ENCODE measurements at places on chromosomes 16 and 17.
A peak's percentile ranks its signal among the peaks of the same experiment; 100 is the strongest.

- DNase-seq, result peak; percentile 44
Measured at GRCh38 chr17:7951143-7951792, 19.3 kb downstream of the CNTROB start.

DNA sequence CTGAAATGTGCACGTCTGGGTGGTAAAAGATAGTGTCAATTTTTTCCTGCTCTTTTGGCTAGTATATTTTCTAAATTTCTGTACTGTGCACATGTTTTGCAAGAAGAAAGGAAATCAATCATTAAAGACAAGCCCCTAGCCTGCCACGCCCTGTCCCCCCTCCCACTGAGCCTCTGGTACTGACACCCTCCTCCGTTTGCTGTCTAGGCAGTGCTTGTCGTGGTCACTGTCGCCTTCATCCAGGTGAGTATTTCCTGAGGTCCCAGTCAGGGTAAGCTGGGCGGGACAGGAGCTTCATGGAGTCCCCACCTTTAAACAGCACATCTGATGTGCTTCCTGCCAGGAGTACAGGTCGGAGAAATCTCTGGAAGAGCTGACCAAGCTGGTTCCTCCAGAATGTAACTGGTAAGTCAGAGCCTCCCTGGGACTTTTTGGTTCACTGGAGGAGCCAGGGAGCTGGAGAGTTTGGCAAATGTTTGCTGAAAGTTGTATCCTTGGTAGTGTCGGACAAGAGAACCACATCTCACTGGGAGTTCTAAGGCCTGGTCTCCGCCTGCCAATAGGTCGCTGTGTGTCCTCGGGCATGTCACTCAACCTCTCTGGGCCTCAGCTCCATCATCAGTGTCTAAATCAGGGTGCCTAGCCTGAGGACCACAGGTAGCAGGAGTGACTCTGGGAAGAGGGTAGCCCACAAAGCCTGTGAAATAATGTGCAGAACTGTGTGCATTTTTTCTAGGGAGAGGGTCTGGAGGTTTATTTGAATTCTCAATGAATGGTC, 42.2 kb downstream of the ATP2C2 start:
- DNase-seq, result no peak

DNA sequence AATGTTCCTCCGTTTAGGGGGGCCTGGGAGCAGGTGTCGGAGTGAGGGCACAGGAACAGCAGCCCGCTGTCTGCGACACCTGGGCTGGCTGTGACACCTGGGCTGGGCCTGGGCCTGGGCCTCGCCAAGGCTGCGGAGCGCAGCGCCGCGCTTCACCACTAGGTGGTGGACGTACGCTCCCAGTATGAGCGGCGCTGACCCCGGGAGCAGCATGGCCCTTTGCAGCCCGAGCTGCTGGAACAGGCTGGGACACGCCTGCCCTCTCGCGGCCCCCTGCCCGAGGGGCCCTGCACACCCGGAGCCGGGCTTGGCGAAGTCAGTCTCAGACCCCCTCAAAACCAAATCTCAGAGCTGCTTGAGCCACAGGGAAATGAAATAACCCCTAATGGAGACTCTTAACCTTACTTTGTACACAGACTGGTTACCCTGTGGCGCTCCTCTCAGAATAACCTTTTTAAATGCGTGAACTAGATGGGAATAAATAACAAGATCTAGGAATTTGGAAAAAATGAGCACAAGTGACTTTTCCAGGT, 38.6 kb upstream of the FA2H start:
- DNase-seq, result peak; percentile 87

DNA sequence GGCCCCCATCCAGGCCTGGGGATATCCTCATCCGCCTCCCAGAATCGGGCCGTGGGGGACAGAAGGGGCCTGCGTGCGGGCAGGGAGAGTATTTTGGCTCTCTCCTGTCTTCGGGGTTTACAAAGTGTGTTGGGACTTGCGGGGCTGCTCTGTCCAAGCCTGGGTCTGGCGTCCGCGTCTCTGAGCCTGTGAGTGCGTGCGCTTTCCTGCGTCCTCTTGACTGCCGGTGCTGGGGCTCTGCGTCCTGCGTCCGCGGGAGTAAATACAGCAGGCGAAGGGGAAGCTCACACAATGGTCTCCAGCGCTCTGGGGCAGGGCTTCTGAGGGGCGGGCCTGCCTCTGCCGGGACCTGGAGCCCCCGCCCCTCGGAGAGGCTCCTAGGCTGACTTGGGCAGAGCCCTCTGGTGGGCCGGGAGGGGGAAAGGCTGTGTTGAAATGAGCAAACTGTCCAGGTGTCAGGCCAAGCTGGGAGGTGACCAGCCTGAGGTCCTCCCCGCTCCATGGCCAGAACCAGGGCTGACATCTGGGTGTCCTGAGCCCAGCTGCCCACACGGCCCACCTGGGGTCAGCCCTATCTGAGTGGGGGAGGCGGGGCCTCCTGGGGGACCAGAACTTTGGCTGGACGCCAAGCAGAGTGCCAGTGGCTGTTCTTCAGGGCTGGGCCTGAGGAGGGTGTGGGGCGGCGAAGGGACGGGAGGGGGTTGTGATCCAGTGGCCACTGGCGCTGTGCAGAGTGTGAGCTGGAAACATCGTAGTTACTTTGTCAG, 233.6 kb downstream of the SEC14L1 start:
- peak; percentile 82 for DNase-seq

DNA sequence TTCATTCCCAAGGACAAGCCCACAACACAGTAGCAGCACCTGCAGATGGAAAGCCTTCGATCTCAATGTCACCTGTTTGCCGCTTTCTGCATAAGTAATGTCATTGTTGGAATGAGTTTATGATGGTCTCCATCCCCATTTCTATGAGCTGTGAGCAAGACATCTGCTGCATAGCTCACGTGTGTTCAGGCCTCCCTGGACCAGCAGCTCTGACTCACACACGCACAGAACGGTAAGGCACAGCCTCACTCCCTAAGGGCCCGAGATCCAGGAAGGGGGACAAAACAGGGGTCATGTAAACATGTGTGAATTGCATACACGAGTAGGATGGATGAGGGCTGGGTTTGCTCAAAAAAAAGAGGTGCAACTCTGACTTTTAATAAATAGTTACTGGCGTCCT, 223.1 kb downstream of the SOX9 start:
- no peak for DNase-seq

DNA sequence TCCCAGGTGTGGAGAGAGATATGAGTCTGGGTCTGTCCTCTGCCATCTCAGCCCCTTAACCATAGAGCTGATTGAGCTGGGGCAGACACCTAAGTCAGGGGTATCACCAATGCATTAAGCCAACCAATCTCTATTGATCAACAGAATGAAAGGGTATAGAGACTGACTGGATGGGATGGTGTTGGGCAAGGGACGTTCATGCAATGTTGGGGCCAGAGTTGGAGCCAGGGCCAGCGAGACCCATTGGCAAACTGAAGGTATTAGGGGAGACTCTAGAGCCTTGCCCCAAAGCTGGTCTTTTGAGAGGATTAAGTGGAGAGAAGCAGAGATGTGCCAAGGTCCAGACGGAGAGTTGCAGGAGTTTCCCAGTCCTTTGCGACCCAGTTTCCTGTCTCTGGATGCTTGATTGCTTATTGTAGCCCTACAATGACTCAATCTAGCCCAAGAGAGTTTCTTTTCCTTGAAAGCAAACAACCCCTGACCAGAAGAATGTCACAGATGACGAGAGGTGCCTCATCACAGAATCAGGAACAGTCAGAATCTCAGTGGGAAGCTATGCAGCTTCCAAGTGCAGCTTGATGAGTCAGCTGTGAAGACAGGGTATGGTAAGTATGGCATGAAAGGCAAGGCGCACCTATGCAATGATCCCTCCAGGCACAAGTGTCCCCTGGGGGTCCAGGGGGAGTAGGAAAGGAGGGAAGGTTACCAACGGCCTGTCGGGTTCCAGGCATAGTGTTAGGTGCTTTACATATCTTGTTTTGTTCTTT, 137.2 kb downstream of the UTP18 start:
- no peak for DNase-seq

DNA sequence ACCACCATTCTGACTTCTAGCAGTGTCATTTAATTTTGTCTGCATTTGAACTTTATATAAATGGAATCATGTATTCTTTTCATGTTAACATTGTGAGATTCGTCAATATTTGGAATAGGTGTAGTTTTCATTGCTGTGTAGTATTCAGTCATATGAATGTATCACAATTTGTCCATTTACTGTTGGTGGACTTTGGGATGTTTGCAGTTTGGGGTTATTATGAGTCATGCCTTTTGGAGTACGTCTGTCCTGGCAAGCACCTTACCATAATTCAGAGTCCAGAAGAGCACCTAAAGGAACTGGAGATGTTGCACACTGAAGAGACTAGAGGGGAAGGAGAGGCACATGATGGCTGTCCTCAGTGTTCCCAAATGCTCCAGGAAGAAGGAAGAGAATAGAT, 3.1 kb upstream of the PHKG2 start:
- DNase-seq, result no peak

- DNase-seq, result peak; percentile 54
Measured at GRCh38 chr17:82592767-82593589, 55.3 kb downstream of the WDR45B start.

- no peak for DNase-seq
Measured at GRCh38 chr16:18803569-18804462, 2.5 kb upstream of the ARL6IP1 start.

- no peak for DNase-seq
Measured at GRCh38 chr17:41907633-41908539, 10.9 kb downstream of the ACLY start.

DNA sequence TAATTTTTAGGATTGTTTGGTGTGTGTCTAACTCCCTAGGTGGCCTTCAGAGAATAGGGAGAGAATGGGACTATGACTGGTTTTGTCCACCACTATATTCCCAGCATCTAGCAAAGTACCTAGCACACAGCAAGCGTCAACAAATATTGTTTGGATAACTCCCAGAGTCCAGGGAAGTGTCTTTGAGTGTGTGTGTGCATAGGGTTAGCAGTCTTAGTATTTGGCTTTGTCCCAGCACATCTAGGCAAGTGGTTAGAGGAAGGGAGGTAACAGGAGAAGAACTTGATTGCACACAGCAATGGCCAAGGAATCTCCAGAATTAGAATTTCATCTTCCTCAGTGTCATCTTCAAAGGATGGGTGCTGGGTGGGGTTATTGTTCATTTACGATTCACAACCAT, 385.4 kb upstream of the CDH5 start:
- DNase-seq, result no peak

DNA sequence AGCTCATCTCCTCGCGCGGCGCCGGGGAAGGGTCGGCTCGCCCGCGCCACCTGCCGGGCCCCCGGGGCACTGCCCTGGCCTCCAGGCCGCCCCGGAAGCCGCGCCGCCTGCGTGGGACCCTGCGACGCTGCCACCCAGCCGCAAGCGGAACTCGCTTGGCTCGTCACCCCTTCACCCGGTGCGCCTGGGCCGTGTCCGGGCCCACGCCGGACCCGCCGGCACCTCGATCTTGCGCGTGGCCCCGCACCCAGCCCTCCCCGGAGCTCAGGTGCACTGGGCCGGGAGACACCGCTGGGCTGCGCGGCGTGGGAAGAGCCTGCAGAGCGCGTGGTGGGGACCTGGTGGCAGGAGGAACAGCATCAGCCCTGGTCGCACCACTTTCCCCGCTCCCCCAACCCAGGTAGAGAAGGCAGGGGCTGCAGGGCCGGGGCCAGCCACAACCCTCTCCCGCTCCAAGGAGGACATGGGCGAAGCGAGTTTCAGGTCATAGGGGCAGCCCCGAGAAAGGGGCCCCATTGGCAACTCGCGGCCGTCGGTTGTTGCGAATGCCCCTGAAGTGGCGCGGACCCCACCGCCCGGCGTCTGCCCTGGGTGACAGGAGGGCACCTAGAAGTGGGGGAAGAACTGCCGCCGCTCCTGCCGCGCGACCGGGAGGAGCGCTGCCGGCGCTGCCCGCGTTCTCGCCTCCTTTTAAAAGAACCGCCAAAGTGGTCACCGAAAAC, 363 bp upstream of the MIF4GD start:
- DNase-seq, result peak; percentile 90

DNA sequence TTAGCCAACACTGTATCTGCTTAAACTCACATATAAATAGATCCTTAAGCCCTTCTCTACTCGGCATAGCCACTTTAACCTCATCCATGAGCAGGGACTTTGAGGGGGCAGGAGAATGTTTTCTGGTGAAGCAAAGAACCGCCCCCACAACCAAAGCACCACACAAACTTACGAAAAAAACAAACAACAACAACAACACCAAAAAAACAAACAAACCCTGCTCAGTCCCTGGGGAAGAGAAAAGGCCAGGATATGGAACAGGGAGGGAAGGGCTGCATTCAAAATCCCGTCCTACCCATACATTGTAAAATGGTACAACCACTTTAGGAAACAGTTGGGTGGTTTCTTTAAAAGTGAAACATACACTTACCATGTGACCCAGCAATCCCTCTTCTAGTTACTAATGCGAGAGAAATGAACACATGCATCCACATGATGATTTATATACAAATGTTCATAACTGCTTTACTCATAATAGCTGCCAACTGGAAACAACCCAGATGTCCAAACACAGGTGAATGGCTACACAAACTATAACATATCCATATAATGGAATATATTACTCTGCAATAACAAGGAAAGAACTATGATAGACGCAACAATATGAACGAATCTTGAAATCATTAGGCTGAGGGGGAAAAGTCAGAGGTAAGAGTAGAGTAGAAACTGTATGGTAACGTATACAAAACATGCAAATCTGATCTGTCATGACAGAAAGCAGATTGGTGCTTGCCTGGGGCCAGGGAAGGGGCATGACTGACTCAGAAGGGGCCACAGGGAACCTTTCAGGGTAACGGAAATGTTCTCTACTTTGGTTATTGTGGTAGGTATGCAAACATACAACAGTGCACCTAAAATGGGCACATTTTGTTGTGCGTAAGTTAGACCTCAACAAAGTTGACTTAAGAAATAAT, 37.7 kb upstream of the TOB1 start:
- DNase-seq, result peak; percentile 65

DNA sequence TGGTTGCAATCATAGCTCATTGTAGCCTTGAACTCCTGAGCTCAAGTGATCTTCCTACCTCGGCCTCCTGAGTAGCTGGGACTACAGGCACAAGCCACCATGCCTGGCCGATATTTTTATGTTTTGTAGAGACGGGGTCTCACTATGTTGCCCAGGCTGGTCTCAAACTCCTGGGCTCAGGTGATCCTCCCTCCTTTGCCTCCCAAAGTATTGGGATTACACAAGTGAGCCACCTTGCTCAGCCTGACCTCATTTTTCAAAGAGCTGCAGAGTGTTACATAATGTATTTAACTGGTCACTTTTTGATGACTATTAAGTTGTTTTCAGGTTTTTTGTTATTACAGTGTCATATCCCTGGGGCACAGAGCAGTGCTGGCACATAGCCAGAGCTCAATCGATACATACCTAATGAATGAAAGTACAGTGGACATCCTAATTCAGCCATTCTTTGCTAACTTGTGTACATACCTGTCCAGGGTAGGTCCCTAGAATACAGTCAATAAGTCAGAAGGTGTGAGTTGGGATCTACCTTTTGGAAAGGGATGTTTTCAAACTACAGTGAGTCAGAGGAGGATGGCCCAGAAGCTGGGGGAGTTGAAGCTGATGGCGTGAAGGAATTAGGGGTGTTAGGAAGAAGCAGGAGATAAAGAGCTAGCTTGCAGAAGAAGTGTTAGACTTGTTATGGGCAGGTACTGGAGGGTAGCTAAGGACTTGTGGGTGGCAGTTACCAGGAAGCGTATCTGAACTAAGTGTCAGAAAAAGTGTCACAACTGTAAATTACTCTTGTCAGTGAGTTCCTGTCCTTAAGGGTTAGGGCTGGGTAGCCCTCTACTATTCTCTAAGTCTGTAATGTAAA, 20.1 kb upstream of the CYLD start:
- no peak for DNase-seq

GRCh38 chr16:29906520-29907244, 6.4 kb downstream of the ASPHD1 start:
- no peak for DNase-seq

Data from stimulated activated CD8-positive, alpha-beta memory T cell treated with anti-CD3 and anti-CD28 coated beads, Interleukin-4, amount 100 ng/mL, for 48 hours (primary cell).